T-helper 9 cell (primary cell): ENCODE measurements at places on chromosomes 7 and 10.

- no peak for DNase-seq
Observed at GRCh38 chr7:84372155-84372621, 177.6 kb upstream of the SEMA3A start.

GRCh38 chr7:82740246-82740848 lies 296.8 kb upstream of the CACNA2D1 start:
- no peak for DNase-seq

DNA sequence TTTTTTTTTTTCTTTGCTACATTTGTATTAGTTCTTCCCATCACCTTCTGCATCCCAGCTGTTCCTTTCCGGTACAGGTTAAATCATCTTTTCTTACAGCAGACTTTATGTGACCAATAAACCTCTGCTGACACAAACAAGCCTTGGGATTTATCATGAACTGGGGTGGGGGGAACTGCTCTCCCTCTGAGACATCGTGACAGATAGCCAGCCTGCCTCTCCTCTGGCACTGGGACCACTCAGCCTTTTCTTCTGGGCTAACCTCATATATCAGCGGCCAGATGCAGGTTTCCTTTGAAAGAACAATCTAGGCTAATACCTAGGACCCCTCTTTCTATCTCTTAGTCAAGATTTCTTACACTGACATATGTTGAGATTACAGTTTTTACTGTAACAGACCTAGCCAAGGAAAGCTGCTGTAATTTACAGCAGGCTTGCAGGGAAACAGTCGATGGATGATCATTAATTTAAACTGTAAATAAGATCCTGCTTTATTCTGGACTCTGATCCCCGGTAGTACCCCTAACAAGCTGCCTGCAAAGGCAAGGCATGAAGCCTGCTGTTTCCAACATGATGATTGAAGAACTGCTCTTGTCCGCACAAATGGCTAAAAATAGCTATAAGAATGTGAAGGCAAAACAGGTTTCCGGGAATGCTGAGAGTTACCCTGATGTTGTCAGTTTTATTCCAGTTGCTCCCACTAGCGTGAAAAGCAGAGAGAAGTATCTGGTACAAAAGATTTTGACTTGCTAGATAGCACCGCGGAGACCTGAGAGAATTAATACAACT lies 338.7 kb downstream of the SORCS1 start:
- no peak for DNase-seq

DNA sequence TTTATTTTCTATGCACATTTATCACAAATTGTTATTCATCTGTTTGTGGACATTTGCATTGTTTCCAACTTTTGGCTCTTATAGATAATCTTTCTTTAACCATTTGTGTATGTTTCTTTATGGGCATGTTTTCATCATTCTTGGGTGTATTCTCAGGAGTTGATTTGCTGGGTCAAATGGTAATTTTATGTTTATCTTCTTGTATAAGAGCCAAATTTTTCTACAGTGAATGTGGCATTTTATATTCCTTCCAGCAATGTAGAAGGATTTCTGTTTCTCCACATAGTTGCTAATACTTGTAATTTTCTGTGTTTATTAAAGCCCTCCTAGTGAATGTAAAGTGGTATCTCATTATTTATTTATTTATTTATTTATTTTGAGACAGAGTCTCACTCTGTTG lies 21.8 kb downstream of the CYP2C19 start:
- no peak for DNase-seq

GRCh38 chr7:1297017-1297960 lies 64.6 kb downstream of the UNCX start:
- no peak for DNase-seq

- DNase-seq = no peak
Observed at GRCh38 chr7:139743267-139743966, 34.4 kb downstream of the HIPK2 start.

DNA sequence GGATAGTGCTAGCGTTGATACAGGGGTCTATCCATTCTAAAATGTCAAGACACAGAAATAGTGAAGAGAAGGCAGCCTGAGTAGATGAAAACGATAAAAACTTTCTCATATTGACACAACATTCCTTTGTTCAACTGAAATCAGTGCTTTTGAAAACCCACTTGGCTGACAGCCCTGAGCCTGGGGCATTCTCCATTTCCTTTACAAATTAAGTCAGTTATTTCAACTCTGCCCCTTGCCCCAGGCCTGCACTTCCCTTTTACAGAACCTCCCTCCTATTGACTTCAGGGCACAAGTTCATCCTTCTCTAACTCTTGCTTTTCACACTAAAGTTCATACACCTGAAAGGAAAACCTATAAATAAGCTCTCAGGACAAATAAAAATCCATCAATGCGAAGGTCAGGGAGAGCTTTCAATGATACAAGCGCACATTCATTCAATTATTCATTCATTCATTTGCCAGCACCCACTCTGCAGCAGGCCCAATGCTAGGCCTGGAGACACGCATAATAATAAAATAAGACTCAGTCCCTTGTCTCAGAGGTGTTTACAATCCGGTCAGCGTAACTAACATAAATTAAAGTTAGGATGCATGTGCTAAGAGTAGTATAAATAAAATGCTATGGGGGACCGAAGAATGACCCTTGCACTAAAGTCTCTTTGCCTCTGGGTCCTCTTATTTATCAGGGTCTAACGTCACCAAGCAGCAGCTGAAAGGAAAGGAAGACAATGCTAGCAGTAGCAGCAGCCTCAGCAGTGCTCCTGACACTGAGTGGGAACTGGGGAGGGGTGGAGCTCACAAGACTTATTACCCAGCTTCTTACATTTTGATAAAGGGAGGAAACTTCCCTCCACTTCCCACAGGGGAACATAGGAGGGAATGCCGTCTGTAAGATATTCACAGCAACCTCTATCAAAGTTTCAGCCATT lies 134.8 kb downstream of the PDE1C start:
- no peak for DNase-seq

DNA sequence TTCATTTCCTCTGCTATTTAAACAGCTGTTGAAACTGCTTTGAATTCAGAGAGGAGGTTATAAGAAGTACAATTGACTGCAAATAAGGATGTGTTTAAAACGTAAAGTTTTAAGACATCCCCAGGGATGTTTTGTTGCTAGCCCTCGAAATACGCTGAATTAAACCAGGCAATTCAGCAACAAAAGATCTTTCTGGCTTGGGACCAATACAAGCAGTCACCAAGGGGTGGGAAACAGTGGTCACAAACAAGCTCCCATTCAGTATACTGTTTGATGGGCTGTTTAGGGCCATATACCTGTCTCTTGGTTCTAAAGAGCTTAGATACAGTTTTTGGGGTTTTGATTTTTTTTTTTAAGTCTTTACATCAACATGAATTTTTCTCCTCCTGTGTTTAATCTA lies 446.3 kb upstream of the POT1 start:
- DNase-seq = no peak

DNA sequence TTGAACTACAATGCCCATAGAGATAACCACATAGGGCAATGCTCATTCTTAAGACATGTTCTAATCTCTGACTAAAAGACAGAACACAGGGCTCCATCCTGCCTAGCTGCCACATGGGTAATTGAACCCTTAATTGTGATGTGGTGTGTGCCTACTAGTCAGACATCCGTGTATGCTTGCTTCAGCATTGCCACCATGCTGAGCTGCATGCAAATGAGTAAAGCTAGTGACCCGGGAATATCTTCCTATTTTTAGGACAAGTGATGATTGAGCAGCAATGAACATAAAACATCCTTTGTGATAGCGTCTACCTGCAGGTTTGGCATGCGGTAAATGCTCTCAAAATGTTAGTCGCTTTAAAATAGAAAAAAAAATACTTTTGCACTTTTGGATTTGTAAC lies 115.8 kb downstream of the MAGI2 start:
- DNase-seq = no peak

- DNase-seq = no peak
Observed at GRCh38 chr7:22442187-22442881, 57.7 kb downstream of the STEAP1B start.

GRCh38 chr10:103861505-103861904 lies 6.1 kb upstream of the SH3PXD2A start:
- DNase-seq = no peak

DNA sequence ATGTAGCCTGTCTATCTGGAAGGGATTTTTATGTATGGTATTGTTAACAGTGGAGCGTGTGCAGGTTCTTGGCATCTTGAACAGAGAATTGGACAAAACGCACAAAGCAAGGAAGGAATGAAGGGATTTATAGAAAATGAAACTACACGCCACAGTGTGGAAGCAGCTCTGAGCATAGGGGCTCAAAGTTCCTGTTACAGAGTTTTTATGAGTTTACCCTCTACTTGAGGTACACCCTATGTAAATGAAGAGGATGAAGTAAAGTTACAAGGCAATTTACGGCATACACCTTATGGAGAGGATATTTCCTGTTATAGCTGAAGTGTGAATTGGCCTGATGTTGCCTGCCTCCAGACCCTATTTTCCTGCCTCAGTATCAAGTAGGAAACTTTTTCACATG lies 33.3 kb downstream of the FANK1 start:
- no peak for DNase-seq

DNA sequence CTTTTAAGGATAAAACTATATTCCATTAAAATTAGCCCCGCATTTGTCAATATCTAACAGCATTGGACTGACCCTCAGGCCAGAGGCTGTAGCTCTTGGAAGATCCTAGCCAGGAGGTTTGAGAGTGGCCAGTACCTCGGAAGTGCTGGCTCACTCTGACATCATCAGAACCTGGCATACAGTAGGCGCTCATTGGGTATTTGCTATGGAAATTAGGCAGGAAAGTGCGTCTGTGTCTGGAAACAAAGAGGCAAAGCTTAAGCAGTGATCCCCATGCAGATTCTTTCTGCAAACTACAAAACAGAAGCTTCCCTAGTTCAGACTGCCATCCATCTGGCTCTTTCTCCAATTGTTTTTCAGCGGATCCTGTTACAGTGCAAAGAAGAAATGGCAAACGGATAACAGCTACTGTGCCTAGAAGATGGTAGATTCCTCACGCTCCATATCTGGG lies 1.7 kb upstream of the PRKCQ start:
- no peak for DNase-seq

GRCh38 chr7:47210281-47210854 lies 371.5 kb downstream of the TNS3 start:
- no peak for DNase-seq

DNA sequence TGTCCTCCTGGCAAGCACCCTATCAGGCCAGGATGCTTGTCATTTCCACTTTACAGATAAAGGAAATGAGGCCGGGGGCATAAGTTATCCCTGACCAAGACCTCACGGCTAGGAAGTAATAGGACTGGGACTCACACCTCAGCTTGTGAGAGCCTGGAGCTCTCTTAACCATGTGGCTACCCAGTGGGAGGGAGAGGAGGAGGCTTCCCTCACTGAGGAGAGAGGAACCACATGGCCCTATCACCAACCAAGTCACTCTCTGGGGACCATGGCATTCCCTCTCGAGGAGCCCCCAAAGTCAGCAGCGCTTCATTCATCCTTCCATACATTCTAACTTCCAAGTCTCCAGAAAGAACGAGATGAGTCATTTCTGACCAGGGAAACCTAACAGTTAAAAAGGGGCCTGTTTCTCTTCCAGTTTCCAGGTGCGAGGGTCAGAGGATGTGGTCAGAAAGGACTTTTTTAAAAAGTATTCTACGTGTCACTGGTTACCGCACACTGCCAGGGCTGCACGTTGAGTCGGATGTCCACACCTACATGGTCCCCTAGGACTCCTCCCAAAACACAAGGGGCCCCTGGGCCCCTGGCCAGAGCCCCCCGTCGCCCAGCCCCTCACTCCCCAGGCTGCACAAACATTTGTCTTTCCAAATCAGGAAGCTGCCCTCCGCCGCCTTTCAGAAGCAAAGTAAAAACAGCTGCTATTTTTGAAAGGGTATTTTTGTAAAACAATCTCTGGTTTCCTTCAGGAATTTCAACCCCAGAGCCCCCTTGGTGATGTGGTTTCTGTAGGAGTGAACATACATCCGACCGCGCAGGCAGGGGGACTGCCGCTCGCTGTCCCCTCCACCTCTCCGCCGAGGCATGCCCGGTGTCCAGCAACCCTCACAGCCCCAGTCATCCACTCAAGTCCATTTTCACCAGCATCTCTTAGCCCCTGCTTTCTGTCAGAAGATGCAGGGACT lies 128.2 kb upstream of the CHST15 start:
- DNase-seq = no peak

DNA sequence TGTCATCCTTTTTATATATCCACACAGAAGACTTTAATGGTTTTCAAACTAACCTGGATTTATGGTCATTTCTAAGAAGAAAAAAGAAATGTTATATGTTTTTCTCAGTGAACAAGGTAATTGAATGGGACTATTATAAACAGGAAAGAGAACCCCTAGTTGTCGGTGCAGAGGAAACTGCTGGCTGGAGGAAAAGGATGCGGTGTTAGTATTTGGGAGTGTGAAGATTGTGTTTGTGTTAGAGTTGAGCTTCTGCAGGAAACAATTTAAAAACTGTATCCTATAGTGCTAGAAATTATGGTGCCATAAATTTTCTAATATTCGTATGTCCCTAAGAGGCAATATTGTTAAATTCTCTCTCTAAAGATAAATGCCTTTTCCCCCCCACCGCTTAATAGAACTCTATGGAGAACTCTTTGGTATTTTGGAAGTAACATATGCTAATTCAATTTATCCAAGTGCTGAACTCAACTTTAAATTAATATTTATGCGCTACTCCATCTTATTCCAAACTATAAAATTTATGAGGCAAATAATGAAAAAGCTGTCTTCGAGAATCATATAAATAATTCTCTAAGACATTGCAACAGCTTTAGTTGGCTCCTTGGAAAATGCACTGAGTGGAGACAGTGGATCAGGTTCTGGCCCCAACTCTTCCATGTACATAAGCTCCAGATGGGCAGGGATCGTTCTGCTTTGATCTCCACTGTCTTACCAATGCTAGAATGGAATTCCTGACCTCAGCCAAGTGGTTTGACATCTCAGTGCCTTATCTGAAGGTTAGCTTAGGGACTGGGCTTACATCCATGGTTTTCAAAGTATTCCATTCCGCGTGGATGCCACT lies 5.6 kb downstream of the BZW2 start:
- no peak for DNase-seq

GRCh38 chr7:76000566-76000965 lies 6.2 kb upstream of the TMEM120A start:
- no peak for DNase-seq

GRCh38 chr10:17394854-17395253 lies 59.5 kb downstream of the ST8SIA6 start:
- DNase-seq = no peak

- peak; percentile 9 for DNase-seq
Observed at GRCh38 chr10:35640951-35641675, 983 bp downstream of the FZD8 start.

- DNase-seq = no peak
Observed at GRCh38 chr10:11429439-11430052, 181.9 kb downstream of the USP6NL start.
